Fibroblast of pulmonary artery (primary cell): ENCODE measurements at places on chromosomes 7 and 10.

GRCh38 chr10:63114031-63114814, 18.9 kb upstream of the NRBF2 start:
- peak; percentile 98 for DNase-seq

- no peak for DNase-seq
These were observed 152.5 kb upstream of the ZNF32 start for GRCh38 chr10:43801140-43801539.

DNA sequence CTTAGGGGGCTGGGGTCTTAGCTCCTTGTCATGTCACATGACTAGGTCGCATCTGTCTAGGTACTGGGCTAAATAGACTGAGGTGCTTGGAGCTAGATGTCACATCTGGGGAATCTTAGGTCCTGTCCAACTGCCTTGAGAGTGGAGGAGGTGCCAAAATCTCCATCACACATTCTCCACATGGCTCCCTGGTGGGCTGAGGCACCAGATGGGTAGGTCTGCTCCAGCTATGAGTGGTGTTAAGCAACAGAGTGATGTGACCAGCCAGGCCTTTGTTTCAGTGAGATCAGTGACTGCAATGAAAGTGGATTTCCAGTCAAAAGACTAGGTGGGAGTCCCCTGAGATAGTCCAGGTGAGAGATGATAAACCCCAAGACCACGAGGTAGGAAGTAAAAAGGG, 251.8 kb downstream of the BMPER start:
- DNase-seq: no peak

GRCh38 chr7:179209-179681, 13.1 kb upstream of the FAM20C start:
- no peak for DNase-seq

DNA sequence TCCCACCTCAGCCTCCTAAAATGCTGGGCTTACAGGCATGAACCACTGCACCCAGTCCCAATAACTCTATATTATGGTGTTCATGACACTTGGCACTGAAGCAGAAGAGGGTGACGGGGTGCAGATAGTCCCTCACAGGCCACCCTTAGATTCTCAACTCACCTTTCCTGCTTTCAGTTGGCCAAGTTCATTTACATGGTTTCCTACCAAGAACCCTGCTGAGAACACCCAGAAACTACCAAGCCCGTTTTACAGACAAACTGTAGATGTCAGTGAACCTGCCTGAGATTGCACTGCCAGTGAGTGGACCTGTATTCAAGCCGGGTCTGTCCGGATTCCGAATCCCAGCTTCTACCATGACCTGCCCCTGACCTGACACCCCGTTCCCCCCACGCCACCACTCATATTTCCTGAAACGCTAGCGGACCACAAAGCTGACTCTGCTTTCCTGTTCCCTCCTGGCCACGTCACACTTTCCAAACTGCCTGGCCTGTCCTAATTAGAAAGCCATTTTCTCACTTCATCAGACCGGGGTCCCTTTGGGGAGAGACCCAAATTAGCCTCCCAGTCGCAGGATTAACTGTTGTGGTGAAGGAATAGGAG, 17.3 kb downstream of the GRID2IP start:
- no peak for DNase-seq

DNA sequence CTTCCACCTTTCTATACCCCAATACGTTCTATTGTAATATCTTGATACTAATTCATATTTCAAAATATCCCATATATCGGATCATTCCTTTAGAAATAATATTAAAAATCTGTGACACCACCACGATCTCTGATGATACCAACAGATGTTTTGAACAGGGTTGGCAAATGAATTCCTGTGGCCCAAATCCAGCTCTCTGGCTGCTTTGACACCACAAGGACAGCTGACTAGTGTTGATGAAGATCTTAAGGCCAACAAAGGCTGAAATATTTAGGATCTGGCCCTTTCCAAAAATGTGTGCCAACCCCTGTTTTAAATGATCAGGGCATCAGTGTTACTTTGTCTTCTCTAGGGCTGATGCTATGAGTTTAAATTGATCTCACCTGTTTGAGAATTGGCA, 380.7 kb upstream of the PFKP start:
- DNase-seq: no peak

- DNase-seq: peak; percentile 49
These were observed 5.2 kb downstream of the MARVELD1 start for GRCh38 chr10:97718659-97719142.

DNA sequence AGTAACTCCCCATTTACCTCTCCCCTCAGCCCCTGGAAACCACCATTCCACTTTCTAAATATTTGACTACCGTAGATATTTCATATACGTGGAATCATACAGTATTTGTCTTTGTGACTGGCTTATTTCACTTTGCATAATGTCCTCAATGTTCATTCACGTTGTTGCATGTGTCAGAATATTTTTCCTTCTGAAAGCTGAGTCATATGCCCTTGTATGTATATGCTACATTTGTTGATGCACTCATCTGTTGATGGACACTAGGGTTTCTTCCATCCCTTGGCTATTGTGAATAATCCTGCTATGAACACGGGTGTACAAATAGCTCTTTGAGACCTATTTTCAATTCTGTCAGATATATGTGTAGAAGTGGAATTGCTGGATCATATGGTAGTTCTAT, 25.8 kb upstream of the TSPAN13 start:
- no peak for DNase-seq

GRCh38 chr7:17041324-17041723, 159.5 kb upstream of the AGR3 start:
- DNase-seq: peak; percentile 98

- DNase-seq: peak; percentile 13
These were observed 54.0 kb upstream of the SLC26A5 start for GRCh38 chr7:103499976-103500375.

DNA sequence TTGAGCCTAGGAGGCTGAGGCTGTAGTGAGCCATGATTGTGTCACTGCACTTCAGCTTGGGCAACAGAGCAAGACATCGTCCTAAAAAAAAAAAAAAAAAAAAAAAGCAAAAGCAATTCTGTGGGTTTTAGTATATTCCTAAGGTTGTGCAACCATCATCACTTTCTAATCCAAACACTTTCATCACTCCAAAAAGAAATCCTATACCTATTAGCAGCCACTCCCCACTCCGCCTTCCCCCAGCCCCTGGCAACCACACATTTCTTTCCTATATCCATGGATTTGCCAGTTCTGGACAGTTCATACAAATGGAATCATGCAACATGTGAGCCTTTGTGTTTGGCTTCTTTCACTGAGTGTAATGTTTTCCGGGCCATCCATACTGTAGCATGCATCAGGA, 20.4 kb downstream of the ZAN start:
- no peak for DNase-seq

GRCh38 chr10:113095419-113096127, 145.5 kb downstream of the TCF7L2 start:
- peak; percentile 50 for DNase-seq

DNA sequence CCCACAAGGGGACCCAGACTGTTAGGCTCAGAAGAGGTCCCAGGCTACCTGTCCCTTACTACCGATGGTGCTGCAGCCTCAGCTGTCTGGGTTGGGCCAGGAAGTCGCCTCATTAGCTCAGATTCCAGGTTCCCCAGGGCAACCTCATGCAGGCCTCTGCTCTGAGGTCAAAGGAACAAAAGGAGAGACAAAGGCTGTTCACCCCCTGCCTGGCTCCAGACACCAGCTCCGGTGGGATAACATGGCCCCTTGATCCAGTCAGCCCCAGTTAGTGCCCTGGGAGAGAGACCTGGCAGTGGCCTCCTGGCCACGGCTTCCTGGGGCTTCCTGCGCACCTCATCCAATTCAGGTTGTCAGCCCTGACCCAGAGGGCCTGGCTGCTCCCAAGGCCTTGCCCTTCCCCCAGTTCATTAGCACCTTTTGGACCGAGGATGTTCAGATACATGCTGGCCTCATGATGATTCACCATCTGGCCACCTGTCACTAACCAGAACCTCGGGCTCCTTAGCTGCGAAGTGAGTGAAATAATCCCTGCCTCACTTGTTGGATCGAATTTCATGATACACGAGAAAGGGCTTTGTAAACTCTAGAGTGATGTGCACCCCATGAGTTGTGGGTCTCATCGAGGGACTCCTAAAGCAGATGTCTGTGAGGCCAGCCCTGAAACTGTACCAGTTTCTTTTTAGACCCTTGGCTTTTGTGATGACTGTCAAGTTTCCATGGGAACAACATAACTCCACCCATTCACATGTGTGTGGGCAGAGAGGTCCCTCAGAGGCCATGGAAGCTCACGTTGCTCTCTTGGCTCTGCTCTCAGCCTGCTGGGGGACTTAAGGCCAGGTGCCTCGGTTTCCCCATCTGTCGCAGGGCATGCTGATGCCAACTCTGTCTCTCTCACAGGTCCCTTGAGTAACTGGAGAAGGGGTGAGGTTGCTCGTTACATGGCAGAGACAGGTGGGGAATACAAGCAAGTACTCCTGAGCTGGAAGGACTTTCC, 79.5 kb upstream of the PCBD1 start:
- no peak for DNase-seq

DNA sequence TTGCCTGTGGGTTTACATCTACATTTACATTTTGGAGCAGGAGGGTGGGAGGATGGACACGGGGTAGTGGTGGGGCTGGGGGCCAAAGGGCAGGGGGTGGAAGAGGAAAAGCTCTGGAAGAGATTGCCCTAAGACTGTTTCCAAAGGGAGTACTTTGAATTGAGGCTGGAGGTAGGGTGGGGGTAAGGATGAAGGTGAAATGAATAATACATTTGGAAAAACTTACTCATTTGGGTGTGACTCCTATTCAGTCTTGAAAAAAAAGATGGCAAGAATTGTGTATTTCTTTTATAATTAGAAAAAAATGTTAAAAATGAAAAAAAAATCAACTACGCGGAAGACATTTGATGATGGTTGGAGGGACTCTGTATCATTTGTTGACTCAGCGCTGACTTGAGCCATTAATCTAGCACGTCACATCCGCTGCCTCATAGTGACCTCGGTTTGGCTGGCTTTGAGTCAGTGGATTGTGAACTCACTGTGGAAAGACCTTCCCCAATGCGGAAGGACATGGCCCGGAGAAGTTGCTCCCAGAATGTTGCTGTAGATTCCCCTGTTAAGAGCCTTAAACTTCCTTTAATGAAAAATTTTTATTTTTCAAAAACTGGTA, 2.8 kb downstream of the FAM180A start:
- peak; percentile 95 for DNase-seq

- no peak for DNase-seq
These were observed 183.5 kb downstream of the CREB5 start for GRCh38 chr7:28595801-28596200.

DNA sequence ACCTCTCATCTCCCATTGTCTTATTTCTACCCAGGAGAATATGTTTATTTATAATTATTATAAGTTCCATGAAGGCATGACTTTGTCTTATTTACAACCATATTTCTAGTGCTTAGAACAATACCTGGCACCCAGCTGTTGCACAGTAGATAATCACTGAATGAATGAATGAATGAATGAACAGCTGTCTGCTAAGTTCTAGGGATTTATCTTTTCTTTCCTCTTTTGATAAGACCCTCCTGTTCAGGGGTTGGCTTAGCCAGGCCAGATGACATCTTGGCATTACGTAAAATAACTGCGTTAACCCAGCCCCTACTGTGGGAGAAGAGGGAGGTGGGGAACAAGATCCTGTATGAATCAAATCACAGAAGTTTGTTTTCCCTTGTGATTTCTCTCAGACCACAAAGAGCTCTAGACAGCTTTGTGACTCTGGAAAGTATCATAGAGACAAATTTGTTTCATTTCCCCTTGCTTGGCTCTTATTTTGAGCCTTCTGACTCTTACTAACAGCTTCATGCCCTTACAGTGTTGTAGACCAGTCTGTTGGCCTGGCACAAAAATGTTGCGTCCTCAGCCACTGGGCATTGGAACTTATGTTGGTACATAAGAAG, 8.4 kb downstream of the ZNF862 start:
- no peak for DNase-seq

- DNase-seq: no peak
These were observed 101.2 kb upstream of the RPA3 start for GRCh38 chr7:7819442-7820247.

DNA sequence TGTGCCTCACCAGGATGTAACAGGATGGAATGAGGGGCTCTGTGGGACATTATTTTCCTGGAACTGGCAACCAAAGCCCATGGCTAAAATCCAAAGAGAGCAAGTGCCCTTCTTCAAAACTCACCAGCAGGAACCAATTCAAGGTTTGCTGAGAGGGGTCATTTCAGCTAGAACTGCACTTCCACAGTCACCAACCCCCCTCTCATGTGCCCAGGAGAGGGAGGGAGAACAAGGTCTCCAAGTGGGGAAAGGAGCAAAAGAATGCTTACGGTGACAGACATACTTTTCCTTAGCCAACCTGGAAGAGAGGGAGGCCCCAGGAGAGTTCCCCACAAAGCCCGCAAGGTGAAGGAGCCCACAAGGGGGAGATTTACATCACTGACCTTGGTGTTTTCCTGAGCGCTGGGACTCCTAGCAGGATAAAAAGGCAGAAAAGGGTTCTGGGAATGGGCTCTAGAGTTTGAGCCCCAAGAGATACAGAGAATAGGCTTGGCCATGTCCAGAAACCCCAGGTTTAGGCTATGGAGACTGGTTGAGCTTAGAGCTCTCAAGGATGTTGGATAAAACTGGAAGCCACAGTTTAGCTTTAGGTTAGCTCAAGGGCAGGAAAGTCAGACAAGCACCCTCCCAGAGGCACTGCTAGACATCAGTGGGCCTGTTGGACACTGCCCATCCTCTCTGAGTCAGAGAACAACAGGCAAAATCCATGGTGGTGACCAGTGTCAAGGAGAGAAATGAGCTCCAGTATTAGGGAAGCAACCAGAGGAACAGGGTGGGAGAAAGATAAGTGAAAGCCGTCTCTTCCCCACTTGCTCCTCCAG, 63.9 kb upstream of the GHITM start:
- no peak for DNase-seq

DNA sequence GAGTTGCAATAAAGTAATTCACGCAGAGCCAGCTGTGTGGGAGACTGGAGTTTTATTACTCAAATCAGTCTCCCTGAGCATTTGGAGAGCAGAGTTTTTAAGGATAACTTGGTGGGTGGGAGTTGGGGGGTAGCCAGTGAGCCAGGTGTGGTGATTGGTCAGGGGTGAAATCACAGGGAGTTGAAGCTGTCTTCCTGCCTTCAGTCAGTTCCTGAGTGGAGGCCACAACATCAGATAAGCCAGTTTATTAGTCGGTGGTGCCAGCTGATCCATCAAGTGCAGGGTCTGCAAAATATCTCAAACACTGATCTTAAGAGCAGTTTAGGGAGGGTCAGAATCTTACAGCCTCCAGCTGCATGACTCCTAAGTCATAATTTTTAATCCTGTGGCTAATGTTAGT, 3.3 kb upstream of the CYP51A1 start:
- no peak for DNase-seq
